ENCODE measurements at places on chromosomes 7 and 10.

- DNase-seq = no peak
Measured at GRCh38 chr10:1363446-1364121, 307.4 kb downstream of the WDR37 start.

DNA sequence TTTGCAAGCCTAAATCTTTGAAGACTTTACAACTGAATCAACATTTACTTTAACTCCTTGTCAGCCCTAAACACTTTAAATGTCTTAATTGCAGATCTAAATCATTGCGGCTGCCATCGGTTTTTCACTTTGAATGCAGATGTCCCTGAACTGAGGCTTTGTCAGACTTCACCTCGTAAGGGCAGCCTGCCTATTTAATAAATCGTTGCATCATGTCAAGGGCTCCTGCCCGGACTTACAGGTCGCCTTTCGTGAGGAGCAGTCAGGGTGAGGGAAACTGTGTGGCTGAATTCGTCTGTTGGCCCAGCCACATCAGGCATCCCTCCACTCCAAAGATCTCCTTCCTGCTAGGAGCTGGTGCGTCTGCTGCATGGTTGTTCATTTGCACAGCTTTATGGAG lies 368.2 kb upstream of the NPVF start:
- DNase-seq = no peak

DNA sequence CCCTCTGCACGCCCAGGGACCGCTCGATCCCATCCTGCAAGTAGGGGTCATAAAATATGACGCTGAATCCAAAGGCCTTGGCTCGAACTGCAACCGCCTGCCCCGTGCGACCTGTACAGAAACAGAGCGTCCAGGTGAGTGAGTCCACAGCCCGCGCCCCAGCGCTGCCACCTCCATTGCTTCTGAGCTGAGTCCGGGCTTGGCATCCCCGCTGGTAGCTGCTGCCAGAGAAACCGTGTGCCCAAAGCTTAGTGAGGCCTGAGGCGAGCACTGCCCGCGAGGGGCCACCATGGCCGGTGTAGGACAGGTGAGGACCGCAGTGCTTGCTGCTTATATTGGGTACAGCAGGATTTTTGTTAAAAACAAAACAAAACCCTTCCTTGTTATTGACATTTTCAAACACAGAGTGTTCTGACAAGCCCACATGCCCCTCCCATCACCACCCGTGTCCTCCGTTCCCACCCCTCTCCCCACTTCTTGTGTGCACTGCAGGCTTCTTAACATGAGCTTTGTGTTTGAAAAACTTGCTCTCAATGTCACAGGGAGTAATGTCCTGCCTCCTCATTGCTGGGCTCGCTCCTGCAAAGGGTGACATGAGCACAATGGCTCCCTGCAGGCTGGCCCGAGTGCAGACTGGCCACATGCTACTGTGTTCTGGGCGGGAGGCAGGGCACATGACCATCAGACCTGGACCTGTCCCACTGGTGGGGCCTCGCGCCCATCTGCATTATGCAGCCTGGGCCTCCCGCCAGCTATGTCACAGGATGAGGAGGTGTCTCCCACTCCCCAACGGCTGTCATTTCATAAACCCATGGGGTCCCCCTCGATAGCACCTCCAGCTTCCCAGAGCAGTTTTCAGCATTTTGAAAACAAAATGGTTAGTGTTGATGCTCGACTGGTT lies 52.9 kb downstream of the ZRANB1 start:
- DNase-seq = no peak

DNA sequence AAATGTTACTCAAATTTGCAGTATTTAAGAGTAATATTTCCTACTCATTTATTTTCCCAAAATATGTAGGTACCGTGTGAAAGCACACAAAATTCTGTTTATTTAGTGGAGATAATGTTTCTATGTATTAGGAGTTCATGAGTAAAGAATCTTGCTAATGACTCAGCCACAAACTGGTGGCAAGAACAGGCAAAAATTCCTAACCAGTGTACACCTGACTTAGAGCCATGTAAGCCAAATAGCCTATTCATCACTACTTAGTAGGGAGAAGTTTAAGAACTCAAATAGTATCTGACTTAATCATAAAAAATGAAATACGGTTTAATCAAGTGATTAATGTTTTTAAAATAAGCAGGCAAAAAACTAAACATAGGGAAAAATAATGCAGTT lies 169.0 kb downstream of the SRPK2 start:
- no peak for DNase-seq

DNA sequence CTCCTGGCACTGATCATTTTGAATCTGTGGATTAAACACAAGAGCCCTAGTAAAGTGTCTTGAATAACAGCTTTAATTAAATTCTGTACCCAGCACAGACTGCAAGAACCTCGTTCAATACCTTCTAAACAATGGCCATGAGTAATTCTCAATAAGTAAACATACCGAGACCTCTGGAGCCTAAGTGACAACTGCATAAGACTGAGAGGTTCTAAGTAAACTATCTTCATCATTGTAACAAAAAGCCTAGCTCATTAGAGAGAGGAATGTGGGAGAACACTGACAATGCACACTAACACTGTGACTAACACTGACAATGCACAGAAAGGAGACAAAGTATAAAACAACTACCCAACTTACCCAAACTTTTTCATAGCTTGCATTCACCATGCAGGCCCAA lies 117.4 kb downstream of the ELAPOR2 start:
- DNase-seq = no peak

DNA sequence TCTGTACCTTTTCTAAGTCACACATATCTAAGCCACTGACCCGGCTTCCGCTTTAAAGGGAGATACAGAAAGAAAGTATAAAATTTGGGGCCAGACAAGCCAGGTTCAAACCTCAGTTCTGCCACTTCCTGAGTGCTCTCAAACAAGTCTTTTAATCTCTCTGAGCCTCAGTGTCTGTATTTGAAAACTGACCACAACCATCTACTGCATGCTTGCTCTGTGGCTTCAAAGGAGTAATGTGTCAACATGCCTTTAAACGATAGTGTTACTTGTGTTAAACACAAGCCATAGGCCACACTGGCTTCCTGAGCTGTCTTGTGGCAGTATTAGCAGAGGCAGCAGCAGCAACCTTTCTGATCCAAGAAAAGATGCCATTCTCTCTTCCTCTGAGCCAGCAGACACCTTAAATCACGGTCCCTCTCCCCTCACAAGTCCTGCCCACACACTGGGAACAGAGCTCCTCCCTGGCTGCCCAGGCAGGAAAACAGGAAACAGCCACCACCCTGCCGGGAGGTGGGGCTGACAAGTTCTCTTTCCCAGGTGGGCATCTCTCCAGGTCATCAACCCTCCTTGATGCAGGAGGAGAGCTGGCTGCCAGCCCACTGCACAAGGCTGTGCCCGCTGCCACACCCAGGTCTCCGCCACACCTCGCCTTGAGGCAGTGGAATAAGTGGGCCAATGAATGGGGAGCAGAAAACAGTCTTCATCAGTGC lies 10.7 kb downstream of the HIP1 start:
- peak; percentile 5 for DNase-seq

DNA sequence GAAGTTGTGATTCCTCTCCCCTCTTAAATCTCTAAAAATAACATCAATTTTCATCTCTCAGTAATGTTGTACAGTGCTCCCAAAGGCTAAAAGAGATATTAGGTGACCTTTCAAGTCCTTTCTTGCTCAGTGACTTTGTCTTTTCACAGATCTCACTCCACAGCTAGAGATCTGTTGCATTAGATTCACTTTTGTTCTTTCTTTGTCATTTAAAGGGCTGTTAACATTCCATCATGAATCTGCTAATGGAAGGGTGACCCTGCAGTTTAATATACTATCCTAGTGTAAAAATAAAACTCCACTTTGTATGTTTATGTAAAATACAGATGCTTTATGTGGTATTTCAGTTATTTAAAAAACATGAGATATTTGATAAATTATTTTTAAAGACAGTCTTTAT lies 30.5 kb downstream of the GNAI1 start:
- DNase-seq = no peak

DNA sequence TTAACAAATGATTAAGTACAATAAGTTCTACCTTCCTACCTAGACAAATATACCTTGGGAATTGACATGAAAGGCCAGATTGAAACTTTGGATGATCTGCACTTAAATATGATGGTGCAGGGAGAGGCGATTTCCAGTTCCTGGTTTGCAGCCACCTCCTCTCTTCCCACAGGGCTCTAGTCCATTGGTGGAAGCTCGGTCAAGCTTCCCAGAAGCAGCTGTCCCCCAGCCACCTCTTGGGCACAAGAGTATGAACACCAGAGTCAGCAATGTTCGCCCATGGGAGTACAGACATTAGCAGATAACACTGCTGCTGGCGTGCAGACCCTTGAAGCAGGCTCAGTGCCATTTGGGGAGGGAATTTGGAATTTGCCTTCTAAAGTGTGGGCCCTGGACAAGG lies 1.5 kb upstream of the CPVL start:
- no peak for DNase-seq

- no peak for DNase-seq
Measured at GRCh38 chr10:110355922-110356627, 51.4 kb upstream of the SMNDC1 start.
